Hypothalamus (tissue), 51 donors: ENCODE measurements at places on chromosomes 2 and 18.

GRCh38 chr18:7301094-7301493 is 70.2 kb downstream of the LRRC30 start:
- no peak for DNase-seq

GRCh38 chr18:61865466-61866175 is 27.2 kb downstream of the RNF152 start:
- DNase-seq = no peak

DNA sequence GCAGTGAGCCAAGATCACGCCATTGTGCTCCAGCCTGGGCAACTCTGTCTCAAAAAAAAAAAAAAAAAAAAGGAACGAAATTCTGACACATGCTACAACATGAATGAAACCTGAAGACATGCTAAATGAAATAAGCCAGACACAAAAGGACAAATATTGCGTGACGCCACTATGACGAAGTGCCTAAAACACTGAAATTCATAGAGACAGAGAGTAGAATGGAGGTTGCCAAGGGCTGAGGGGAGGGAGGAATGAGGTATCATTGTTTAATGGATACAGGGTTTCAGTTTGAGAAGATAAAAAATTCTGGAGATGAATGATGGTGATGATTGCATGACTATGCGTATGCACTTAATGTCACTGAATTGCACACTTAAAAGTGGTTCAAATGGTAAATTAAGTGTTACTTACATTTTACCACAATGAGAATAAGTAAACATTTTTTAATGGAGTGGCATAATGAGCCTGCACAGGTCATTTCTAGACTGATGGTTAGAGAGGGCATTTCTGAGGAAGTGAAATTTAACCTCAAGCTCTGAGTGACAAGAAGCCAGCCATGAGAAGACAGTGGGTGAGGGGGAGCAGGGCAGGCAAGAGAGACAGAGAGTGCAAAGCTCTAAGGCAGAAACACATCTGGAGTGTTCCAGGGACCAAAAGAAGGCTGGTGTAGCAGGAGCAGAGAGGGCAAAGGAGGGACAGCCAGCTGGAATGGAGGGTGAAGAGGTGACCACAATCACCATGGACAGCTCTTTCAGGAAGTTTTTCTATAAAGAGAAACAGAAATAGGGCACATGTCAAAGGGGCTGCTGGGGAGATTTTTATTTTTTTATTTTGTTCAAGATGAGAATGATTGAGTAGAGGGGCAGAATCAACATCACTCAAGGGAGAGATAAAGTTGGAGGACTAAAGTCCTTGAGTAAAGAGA is 20.6 kb upstream of the EXOC6B start:
- no peak for DNase-seq

- no peak for DNase-seq
These were observed 639.1 kb upstream of the SLC39A10 start for GRCh38 chr2:195017890-195018289.

- no peak for DNase-seq
These were observed 1.5 kb downstream of the XRCC5 start for GRCh38 chr2:216110620-216111019.

DNA sequence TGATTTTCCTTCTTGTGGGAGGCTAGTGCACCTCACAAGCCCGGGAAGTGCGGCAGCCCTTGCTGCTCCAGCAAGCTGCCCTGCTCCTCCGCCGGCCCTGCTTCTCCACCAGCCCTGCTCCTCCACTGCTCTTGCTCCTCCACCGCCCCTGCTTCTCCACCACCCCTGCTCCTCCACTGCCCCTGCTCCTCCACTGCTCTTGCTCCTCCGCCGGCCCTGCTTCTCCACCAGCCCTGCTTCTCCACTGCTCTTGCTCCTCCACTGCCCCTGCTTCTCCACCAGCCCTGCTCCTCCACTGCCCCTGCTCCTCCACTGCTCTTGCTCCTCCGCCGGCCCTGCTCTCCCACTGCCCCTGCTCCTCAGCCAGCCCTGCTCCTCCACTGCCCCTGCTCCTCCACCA is 95.6 kb downstream of the NDUFA10 start:
- no peak for DNase-seq

DNA sequence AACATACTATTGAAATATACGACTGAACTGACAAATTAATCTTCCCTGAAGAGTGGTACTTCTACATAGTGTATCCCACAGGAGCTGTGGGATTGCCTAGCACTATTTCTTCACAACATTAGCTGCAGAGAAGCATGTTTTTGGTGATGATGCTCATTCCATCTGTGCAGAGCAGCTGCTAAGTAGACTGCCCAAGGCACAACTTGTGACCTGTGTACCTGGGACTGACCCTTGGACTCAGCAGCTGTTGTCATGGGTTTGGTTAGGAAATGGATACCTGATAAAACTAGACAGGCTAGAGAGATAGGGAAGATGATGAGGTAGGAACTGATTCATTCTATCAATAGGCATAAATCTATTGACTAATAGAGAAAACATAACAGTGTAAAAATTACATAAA is 1204.0 kb downstream of the DSC3 start:
- no peak for DNase-seq

DNA sequence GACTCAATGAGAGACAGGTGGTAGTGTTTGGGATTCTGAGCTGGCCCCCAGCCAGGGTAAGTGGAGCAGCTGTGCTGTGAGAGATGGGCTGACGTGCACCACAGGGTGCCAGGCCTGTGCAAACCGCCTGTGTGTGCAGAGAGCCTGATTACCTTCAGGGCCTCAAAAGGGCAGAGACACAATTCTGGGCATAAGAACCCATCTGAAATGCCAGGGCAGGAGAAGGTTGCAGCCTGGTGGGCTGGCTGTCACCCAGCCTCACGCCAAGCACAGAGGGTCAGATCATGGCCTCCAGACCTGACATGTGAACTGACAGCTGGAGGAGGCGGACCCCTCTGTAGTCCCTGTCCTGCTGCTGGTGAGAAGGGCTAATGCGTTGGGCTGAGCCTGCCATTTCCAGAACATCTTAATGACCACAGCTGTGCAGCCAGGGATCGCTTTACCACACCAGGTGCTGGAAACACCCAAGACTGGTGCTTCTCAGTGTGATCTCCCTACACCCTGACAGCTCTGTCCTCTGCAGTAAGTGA is 100.9 kb downstream of the ARL4C start:
- DNase-seq = no peak

DNA sequence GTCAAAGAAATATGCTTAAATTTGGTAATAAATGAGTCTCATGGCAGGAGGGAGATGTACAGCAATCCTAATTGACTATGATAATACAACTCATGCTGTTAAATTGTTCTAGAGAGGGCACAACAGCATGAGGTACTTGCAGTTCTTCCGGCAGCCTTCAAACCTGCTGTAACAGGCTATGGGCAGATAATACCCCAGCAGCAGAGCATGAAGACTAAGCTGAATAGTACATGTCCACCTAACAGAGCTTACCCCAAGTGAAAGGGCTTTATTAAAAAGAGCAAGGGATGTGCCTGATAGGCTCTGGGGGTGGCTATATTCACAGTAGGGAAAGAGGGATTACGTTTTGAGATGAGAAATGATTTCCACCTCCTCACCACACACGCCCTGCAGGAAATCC is 28.9 kb downstream of the MRO start:
- DNase-seq = no peak

DNA sequence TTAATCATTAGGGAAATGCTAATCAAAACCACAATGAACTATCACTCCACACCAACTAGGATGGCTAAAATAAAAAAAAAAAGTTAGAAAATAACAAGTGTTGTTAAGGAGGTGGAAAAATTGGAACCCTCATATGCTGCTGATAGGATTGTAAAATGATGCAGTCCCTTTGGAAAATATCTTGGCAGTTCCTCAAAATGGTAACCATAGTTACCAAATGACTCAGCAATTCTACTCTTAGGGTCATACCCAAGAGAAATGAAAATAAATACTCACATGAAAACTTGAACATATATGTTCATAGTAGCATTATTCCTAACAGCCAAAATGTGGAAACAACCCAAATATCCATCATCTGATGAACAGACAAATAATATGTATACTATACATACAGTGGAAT is 15.7 kb upstream of the ACVR2A start:
- DNase-seq = no peak

DNA sequence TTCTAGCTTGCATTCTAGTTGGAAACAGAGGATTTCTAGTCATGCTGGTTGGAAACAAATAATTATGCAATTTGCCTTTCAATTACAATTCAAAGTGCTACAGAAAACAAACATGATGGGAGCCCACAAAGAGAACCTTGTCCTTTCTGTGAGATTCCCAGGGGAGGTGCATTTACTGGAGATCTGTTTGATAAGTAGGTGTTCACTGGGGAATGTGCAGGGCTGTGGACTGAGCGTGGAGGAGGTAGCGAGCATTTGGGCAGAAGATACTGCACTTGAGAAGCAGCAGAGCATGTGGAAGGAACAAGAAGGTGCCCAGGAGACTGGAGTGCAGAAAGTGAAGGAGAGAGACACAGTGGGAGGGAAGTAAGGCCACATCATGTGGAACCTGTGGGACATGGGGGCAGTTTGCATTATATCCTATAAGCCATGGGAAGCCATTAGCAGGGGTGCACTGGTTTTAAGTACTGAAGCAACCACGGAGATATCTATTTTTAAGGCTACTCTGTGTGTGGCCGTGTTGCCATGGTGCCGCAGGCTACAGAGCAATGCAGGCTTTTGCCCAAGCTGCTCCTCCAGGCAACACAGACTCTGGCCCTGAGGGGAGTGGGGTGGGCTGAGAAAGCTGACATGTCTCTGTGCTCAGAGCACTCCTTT is 154.0 kb downstream of the ANTXR1 start:
- no peak for DNase-seq

- DNase-seq = no peak
These were observed 567.6 kb downstream of the PLCL1 start for GRCh38 chr2:198371921-198372543.

GRCh38 chr2:239913636-239914417 is 111.3 kb downstream of the NDUFA10 start:
- DNase-seq = no peak

GRCh38 chr2:120854014-120854620 is 118.4 kb downstream of the GLI2 start:
- no peak for DNase-seq

GRCh38 chr2:238159661-238160205 is 963 bp downstream of the ERFE start:
- DNase-seq = no peak

GRCh38 chr2:149849136-149849535 is 261.6 kb upstream of the MMADHC start:
- no peak for DNase-seq

DNA sequence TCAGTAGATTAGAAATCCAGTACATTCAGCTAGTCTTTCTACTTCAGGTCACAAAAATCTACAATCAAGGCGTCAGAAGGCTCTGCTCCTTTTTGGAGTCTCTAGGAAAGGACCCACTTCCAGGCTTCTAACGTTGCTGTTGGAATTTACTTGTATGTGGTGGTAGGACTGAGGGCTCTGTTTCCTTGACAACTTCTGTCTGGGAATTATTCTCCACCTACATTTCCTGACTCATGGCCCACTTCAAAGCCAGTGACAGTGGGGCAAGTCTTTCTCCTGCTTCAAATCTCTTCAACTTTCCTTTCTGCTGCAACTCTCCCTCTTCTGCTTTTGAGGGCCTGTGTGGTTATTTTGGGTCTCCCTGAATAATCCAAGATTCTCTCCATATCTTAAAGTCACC is 10.4 kb upstream of the TMX3 start:
- no peak for DNase-seq

- DNase-seq = no peak
These were observed 86.2 kb upstream of the SALL3 start for GRCh38 chr18:78893281-78894032.

GRCh38 chr2:70367722-70368323 is 66.0 kb upstream of the FAM136A start:
- DNase-seq = no peak

- DNase-seq = no peak
These were observed 139.8 kb downstream of the UXS1 start for GRCh38 chr2:106054321-106054720.

- no peak for DNase-seq
These were observed 1.5 kb downstream of the ACTR3 start for GRCh38 chr2:113891265-113891959.
